ENCODE measurements at places on chromosomes 16 and 17.

GRCh38 chr17:43051969-43052368, 26.9 kb downstream of the RND2 start:
- no peak for DNase-seq

GRCh38 chr17:4574448-4575045, 9.8 kb upstream of the SMTNL2 start:
- DNase-seq = no peak

- no peak for DNase-seq
These were observed 3.6 kb upstream of the WDR24 start for GRCh38 chr16:693766-694165.

- DNase-seq = no peak
These were observed 46.3 kb downstream of the METRNL start for GRCh38 chr17:83125515-83126274.

DNA sequence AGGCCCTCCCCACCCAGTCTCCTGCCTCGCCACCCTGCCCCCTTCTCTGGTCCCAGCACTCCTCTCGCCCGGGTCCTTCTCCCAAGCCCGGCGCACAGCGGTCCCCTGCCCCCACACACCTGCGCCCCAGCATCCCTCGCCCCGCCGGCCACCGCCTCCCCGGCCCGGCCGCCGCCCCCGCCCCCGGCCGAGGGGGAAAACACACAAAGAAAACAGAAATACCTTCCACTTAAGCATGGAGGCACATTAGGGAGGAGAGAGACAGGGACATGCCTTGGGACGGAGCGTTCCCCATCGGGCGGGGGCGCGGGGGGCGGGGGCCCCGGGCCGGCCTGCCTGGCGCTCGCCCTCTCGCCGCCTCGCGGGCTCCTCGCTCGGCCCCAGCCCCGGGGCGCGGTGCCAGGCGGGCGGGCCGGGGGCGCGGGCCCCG, 326 bp downstream of the SRCIN1 start:
- no peak for DNase-seq

DNA sequence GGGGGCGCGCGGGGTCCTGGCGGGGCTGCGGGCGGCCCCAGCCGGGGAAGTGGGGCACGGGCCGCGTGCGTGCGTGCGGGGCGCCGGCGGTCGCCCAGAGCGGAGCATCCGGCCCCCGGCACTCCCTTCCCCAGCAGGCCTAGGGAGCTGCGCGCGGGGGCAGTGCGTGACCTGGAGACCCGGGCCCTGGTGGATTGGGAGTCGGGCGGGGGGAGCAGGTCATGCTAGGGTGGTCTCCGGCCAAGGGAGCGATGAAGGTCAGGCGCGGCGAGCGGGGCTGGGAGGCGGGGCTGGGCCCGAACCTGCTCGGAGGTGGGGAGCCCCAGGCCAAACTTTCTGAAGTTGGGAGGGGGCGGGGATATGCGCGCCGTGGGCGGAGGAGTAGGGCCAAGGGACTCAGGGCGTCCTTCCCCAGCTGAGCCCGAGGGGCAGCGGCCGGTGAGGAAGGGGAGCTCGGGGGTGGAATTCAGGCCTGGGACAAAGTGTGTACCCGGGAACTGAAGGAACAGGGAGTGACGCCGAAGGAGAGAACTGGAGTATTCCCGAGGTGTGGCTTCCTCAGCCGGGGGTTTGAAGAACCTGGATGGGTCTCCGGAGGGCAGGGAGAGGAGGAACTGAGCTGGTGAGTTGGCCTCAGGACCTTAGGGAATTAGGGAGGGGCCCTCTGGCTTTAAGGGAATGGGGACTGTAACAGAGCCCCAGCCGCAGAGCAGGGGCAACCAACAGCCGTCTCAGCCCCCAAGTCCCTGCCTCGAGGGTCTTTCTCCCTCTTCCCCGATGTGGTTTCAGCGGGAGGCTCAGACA, 589 bp downstream of the XYLT2 start:
- DNase-seq = peak; percentile 60

DNA sequence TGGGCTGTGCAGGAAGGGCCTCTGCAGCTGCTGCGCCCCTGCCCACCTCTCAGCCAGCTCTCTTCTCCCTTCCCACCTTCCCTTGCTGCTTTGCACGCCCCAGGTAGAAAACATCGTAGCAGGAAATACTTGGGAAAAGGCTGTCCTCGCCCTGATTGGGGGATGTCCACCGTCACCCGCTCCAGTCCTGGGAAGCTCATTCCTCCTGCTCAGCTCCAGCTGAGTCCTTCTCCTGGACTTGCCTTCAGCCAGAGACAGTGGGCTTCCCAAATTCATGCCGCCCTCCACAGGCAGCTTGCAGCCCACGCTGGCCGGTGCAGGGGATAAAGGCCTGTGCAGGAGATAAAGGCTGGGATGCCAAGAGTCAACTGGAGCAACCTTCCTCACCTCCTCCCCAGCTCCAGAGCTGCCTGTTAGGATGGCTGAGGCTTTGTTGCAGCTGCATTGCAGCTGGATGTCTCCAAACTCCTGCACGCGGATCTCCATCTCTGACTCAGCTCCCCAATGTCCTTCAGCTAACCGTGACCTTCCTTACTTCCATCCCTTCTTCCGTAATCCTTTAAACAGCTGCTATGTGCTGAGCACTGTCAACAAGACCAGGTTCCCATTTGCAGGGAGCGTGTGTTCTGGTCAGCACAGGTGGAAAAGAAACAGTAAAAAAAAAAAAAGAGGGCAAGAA, 402.0 kb upstream of the TNRC6C start:
- DNase-seq = no peak
